Endothelial cell (in vitro differentiated cells): ENCODE measurements at places on chromosomes 6 and 20.
A peak's percentile ranks its signal among the peaks of the same experiment; 100 is the strongest.

DNA sequence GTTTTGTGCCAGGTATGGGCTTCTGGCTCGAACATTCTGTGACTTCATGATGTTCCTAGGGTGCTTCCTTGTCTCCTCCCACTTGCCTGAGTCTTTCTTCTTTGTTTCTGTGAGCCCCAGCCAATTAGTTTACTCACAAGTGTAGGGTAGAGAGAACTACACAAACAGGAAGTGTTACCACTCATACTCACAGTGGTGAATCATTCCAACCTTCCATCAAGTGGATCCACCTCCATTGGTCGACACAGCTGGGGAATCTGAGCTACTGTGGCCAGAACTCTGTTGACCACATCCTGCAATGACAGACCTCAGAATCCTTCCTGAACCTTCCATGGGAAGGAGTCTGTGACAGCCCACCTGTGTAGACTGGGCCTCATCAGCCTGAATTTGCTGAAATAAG, 76.8 kb downstream of the UNC5CL start:
- DNase-seq = no peak

DNA sequence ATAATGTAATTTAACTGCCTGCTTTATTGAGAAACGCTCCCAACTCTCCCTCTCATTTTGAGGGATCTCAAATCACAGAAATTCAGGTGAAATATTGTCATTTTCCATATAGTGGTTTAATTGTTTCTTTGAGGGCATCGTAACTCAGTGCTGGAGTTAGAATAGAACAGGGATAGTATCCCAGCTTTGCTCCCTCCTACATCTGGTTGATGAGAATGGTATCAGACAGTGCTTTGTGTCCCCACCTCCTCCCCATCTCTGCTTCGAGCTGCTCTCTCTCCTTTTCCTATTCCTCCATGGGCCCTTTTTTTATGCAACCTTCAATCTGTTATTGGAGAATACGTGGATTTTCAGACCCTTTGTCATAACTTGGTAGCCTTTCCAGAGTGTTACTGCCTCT, 41.2 kb upstream of the REV3L start:
- DNase-seq = no peak

GRCh38 chr6:70415247-70415646, 1.9 kb downstream of the FAM135A start:
- no peak for DNase-seq

GRCh38 chr6:41658636-41659035, 20.4 kb downstream of the MDFI start:
- no peak for DNase-seq

DNA sequence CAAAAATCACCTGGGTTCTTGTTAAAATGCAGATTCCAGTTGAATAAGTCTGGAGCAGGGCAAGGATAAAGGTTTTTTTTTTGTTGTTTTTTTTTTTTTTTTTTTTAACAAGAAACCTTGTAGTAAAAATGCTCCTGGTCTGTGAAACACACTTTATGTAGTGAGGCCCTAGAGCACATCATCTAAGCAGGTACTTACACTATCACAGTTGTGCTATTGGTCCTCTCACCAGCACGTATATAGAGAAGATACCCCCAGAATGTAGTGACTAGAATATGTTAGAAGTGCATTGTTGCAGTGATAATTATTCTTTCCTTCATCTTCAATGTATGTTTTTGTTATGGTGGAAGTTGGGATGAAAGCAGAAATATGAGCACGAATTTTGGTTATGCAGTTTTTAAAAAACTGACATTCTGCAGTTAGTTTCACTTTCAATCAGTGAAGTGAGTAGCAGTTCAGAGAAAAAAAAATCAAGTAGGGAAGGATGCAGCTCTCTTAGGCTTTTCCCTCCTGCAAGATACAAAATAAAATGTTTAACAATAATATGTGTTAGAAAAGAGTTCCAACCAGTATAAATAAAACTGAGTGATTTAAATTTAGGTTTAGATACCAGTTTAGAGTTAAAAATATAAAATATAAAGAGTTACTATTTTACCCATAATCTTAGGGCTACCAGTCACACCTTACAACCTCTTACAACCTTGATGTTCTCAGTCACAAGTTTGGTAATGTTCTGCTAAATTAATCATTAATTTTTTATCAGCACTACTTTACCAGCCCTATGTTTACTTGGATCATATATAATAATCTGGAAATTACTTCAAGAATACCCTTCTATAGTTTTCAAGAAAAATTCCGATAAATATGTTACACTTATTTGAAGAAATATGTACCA, 9.2 kb upstream of the DEFB113 start:
- DNase-seq = no peak

DNA sequence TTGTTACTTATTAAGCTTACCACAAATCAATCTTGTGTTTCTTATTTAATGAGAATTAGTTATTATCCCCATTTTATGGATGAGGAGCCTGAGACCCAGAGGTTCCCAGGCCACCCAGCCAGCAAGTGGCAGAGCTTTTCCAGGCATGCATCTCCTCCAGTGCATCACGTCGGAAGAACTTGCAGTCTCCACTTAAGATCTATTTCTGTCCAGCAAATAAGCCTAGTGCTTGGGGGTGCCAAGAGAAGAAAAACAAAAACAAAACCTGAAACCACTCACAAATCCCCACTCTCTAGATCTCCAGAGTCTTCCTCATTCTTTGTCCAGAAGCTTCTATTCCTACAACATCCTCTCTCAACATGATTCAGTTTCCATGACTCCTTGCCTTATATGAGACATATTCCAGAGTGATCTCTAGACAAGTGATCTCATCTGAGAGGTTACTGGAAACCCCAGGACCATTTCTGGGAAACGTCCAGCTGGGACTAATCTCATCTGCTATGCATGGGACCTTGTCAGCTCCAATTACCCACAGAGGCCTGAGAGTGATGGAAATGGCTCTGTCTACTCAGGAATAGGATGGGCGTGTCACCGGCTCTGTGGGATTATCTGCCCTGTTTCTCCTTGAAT, 4.1 kb downstream of the GUCA1B start:
- no peak for DNase-seq

DNA sequence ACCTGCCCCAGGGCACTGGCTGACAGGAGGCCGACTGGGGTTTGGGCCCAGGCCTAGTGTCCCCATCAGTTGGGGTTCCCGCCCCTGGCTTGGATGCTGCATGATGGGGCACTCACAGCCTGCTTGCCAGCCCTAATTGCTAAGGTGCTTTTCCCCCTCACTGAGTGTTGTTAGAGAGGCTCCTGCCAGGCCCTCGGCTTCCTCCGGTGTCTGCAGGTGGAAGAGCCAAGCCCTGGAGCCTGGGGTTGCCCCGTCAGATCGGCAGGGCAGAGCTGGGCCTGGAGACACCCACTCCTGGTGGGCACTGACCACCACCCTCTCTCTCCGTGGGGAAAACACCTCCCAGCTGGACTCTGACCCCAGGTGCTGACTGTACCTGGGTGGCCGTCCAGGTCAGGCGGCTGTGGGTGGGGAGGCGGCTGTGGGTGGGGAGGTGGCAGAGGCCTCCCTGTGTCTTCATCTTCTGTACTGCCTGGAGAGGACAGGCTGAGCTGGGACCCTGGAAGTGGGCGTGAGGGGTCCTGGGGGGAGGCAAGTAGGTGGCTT, 6.0 kb upstream of the CABLES2 start:
- DNase-seq = no peak

DNA sequence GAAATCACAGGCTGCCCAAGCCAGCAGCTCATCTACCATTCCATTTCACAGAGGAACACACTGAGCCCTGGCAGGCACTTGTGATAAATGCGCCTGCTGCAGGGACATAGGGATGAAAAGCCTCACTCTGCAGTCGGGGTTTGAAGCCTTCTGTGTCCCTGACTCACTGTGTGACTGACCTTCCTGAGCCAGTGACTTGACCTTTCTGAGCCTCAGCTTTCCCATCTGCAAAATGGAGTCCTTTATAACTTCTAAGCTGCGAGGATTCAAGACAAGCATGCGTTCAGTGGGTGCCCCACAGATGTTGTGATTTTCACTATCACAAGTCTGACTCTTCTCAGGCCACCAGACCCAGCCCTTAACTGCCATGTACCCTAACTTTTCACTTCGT, 5.5 kb downstream of the TGM2 start:
- no peak for DNase-seq

GRCh38 chr20:21432911-21433310, 35.6 kb upstream of the NKX2-4 start:
- no peak for DNase-seq

GRCh38 chr6:100171533-100172321, 177.7 kb upstream of the MCHR2 start:
- DNase-seq = no peak

DNA sequence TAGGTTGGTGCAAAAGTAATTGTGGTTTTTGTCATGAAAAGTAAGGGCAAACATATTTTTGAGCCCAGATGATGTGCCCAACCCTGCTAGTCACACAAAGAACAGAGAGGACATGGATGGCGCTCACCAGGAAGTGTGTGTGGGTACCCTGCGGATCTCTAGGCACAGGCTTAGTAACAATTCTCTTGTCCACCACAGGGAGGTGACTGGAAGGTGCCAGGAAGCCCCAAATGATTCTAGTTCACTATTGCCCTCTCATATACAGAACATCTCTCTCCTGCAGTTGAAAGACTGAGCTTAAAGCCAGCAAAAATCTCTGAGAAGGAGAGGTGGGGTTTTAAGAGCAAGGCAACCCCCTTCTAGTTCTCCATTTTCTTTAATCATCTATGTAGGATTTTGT, 272.1 kb upstream of the TAB2 start:
- no peak for DNase-seq

GRCh38 chr20:62391165-62392076, 4.5 kb downstream of the RPS21 start:
- no peak for DNase-seq

- DNase-seq = no peak
These were observed 52.0 kb downstream of the JPH2 start for GRCh38 chr20:44135012-44135412.

DNA sequence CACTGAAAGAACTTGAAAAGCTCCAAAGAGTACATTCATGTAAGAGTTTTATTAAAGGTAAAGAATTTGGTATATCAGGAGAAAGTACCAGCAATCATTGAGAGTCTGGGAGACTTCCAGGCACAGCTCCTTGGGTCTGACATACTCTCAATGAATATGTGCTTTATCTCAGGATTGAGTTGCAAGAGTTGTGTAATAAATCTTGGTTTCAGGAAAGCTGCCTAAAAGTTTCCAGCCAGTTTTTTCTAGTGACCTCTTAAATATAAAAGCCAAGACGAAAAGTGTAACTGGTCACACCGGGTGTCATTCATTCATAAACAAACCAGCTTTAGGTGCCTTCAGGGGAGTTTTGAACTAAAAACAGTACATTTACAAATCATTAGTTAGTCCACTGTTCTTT, 21.6 kb upstream of the GJA1 start:
- DNase-seq = no peak

- DNase-seq = no peak
These were observed 107.5 kb upstream of the TMEM170B start for GRCh38 chr6:11430036-11430435.

- no peak for DNase-seq
These were observed 219.2 kb upstream of the SGK1 start for GRCh38 chr6:134537146-134537555.

DNA sequence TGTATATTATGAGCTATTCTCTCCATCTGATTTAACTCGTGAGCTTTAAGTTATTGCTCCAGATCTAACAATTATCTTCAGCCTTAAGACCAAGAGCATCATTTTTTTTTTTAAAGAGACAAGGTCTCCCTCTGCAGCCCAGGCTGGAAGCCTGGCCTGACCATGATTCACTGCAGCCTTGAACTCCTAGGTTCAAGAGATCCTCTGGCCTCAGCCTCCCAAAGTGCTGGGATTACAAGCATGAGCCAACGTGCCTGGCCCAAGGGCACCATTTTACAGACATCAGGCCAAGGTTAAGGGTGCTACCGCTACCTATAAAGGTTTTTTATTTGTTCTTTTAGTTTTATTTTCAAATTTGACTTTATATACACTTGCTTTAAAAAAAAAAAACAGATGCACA, 2.3 kb downstream of the SUPT3H start:
- DNase-seq = no peak

DNA sequence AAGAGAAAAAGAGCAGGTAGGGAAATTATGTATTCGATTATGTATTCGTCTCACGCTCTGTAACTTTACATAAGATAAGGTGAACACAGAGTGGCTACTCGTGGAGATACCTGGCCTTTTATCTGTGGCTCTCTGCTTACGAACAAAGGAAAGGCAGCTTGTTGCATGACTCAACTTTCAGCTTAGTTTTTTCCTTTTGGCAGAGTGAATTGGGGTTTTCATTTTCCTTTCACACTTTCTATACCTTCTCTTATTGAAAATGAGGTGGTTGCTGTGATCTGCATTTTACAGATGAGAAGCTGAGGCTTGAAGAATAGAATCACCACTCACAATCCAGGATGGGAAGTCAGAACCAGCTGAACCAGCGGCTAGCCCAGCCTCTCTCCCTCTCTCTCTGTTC, 13.3 kb upstream of the KCNK15 start:
- no peak for DNase-seq

DNA sequence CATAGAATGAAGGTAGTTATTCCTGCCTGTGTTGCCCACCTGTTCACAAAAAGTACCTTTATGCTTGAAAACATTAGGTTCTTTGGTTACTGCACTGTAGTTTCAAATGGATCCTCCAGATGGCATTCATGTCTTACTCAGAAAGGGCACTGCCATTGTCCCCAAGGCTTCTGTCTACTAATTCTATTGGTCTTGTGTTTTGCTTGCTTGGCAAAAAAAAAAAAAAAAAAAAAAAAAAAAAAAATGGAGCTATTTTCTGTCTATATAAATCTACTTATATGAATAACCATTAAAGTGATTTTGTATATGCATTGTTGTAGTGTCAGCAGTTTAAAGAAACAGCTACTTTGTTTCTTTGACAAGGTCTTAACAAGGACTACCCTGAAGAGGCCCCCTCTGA, 12.7 kb upstream of the EFHC1 start:
- DNase-seq = peak; percentile 22

GRCh38 chr6:139376604-139377218, 2.3 kb upstream of the CITED2 start:
- no peak for DNase-seq

DNA sequence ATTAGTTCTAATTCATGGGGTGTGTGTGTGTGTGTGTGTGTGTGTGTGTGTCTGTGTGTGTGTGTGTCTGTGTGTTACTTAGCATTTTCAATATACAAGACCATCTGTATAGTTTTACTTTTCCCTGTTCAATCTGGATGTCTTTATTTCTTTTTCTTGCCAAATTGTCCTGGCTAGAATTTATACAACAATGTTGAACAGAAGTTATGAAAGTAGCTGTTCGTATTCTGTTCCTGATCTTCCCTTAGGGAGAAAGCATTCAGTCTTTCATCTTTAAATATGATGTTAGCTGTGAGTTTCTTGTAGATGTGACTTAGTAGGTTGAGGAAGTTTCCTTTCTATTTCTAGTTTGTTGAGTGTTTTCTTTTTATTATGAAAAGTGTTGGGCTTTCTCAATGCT, 334.7 kb upstream of the RNF24 start:
- no peak for DNase-seq

- no peak for DNase-seq
These were observed 51.0 kb downstream of the SCGN start for GRCh38 chr6:25703005-25703404.

- no peak for DNase-seq
These were observed 3.4 kb downstream of the EYA4 start for GRCh38 chr6:133244519-133244918.

- DNase-seq = no peak
These were observed 1.1 kb upstream of the TBC1D32 start for GRCh38 chr6:121335087-121336008.
